ENCODE measurements at places on chromosomes 16 and 17.

DNA sequence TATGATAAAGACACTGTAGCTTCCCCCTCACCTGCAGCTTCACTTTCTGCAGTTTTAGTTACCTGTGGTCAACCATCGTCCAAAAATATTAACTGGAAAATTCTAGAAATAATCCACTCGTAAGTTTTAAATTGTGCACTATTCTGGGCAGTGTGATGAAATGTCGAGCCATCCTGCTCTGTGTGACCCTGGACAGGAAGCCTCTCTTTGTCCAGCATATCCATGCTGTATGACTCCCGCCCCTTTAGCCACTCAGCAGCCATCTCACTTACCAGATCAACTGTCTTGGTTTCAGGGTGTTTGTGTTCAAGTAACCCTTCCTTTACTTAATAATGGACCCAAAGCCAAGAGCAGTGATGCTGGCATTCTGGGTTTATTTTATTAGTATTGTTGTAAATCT is 56.1 kb downstream of the SIAH1 start:
- DNase-seq = no peak

GRCh38 chr17:78159575-78160158 is 8.7 kb upstream of the SYNGR2 start:
- no peak for DNase-seq

DNA sequence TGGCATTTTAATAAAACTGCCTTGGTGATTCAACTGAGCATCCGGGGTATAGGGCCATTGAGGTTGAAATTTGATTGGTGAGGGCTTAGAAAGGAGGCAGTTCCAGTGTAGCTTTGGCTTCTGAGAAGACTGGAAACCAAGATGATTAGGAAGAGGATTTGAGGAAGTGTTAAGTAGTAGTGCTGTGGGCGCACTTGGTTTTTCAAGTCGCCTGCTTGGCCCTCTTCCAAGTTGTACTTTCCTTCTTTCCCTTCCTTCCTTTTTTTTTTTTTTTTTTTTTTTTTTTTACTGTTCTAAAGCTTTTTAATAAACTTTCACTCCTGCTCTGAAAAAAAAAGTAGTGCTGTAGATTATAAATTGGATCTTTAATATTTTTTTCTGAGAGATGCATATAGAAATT is 320.5 kb downstream of the UTP18 start:
- no peak for DNase-seq

DNA sequence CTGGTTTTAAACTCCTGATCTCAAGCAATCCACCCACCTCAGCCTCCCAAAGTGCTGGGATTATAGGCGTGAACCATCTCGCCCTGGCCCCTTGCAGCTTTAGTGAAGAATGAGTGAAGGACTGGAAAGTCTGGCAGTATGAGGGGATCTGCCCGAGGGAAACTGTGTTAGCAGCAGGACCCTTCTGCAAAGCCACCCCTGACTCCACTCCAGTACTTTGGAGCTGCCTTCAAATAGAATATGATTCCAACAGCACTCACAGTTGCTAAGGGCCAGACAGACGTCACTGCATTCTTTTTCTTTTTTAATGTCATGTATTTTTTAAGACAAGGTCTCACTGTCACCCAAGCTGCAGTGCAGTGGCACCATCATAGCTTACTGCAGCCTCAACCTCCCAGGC is 52.3 kb downstream of the KPNA2 start:
- DNase-seq = no peak

- DNase-seq = no peak
Observed at GRCh38 chr16:84423416-84423837, 55.1 kb downstream of the ATP2C2 start.
